ENCODE measurements at places on chromosomes 6 and 20. TPM values are rescaled to one million over a fixed set of nuclear protein-coding genes. Genes with fewer than 3 reads are reported as not detected.
A peak's percentile ranks its signal among the peaks of the same experiment; 100 is the strongest.

DNA sequence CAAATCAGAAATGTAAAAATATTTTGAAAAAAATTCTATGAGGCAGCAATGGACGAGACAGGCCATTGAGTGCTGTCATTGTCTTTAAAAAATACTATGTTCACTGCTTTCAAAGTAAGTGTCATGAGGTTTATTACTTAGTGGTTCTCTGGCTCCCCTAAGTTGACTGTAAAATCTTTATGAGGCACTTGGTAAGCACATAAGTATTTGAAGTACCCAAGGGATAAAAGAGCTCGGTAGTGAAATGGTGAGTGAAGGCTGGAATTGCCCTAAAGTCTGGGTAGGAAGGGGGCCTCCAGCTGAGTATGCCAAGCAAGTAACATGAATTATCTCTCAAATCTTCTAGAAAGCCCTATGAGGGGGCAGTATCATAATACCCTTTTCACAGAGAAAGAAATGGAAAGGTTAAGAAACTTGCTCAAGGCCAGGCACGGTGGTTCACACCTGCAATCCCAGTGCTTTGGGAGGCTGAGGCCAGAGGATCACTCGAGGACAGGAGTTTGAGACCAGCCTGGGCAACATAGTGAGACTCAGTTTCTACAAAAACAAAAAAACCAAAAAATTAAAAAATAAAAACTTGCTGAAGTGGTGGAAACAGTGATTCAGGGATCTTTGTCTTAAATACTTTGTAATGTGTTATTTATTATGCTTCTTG lies 5.5 kb upstream of the CTCFL start:
- no peak overlapping the region for H3K4me3 ChIP-seq
- no peaks in the 10 kb centered on the region for H3K4me1 ChIP-seq
- no peak for DNase-seq

GRCh38 chr6:5837323-5837722 lies 169.4 kb downstream of the NRN1 start:
- DNase-seq, result no peak
- no peak overlapping the region for H3K27ac ChIP-seq

DNA sequence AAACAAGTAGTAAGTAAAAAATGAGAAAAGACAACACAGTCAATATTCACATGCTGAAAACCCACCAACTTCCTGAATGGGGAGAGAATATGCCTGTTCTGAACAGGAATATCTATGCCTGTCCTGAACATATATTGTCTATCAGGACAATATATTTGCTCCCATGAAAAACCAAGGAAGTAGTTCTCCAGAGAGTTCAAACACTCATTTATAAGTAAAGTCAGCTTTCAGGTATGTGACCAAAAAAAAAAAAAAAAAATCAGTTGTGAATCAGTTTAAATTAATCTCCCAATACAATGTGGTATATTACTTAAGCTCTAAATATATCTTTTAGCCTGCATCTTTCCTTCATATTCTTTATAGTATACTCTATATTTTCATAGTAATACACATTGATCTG lies 119.5 kb downstream of the MYB start:
- no peak overlapping the region for H3K27ac ChIP-seq
- H3K4me3 ChIP-seq, result no peak overlapping the region
- no peaks in the 10 kb centered on the region for H3K36me3 ChIP-seq
- H3K4me1 ChIP-seq, result no peaks in the 10 kb centered on the region
- DNase-seq, result no peak

- no peaks in the 10 kb centered on the region for H3K27me3 ChIP-seq
- no peak for DNase-seq
- H3K36me3 ChIP-seq, result 0 out of 2 replicates have a peak, but pooled peaks cover 10% of the 10 kb centered on the region
- no peak overlapping the region for H3K27ac ChIP-seq
- H3K4me3 ChIP-seq, result no peak overlapping the region
- no peaks in the 10 kb centered on the region for H3K4me1 ChIP-seq
Measured at GRCh38 chr6:116424001-116424400, 37.2 kb upstream of the CALHM6 start.

The TRIM10 gene
- total RNA-seq, result 0.98 TPM

- H3K36me3 ChIP-seq, result no peaks in the 10 kb centered on the region
- no peak overlapping the region for H3K4me3 ChIP-seq
- no peaks in the 10 kb centered on the region for H3K27me3 ChIP-seq
- DNase-seq, result no peak
- no peak overlapping the region for H3K27ac ChIP-seq
Measured at GRCh38 chr6:27924179-27924578, 12.0 kb upstream of the OR2B2 start.

GRCh38 chr6:113936093-113936934 lies 34.6 kb downstream of the HDAC2 start:
- DNase-seq, result peak; percentile 33
- no peaks in the 10 kb centered on the region for H3K27me3 ChIP-seq
- H3K36me3 ChIP-seq, result peaks cover 15% of the 10 kb centered on the region

The HLA-DQB1 gene
- 2.1 TPM for total RNA-seq

- no peaks in the 10 kb centered on the region for H3K4me1 ChIP-seq
- DNase-seq, result no peak
- H3K4me3 ChIP-seq, result no peak overlapping the region
- H3K27ac ChIP-seq, result no peak overlapping the region
- no peaks in the 10 kb centered on the region for H3K36me3 ChIP-seq
Measured at GRCh38 chr6:104428184-104428583, 431.5 kb downstream of the HACE1 start.

The RAB32 gene
- not detected for total RNA-seq

The PBOV1 gene
- total RNA-seq, result not detected

- DNase-seq, result no peak
- no peak overlapping the region for H3K4me3 ChIP-seq
- no peaks in the 10 kb centered on the region for H3K27me3 ChIP-seq
- peaks cover 11% of the 10 kb centered on the region for H3K4me1 ChIP-seq
- no peak overlapping the region for H3K27ac ChIP-seq
Measured at GRCh38 chr6:15131651-15132061, 114.2 kb upstream of the JARID2 start.

DNA sequence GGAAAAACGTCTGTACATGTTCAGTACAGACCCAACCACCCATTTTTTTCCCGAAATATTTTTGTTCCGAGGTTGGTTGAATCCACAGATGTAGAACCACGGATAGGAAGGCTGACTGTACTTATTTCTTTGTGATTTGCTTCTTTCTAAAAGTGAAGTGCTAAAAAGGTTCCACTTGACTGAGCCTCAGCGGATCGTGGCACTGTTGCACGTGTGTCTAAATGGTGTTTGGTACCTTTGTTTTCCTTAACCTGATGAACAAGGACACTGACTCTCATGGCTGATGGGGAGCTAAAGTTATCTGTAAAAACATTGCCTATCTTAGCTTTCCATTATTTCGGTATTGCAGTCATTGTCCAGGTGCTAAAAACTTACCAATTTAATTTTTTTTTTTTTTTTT lies 6.2 kb downstream of the BPHL start:
- H3K36me3 ChIP-seq, result peaks cover 2% of the 10 kb centered on the region
- DNase-seq, result no peak
- no peak overlapping the region for H3K27ac ChIP-seq
- no peak overlapping the region for H3K4me3 ChIP-seq
- H3K27me3 ChIP-seq, result no peaks in the 10 kb centered on the region

DNA sequence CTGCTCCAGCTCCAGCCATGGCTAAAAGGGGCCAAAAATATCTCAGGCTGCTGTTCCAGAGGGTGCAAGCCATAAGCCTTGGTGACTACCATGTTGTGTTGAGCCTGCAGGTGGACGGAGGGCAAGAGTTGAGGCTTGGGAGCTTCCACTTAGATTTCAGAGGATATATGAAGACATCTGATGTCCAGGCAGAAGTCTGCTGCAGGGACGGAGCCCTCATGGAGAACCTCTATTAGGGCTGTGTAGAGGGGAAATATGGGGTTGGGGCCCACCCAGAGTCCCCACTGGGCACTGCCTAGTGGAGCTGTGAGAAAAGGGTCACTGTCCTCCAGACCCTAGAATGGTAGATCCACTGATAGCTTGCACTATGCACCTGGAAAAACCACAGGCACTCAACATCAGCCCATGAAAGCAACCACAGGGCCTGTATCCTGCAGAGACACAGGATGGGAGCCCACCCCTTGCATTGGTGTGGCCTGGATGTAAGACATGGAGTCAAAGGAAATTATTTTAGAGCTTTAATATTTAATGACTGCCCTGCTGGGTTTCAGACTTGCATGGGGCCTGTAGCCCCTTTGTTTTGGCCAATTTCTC lies 70.5 kb downstream of the NINL start:
- no peak overlapping the region for H3K27ac ChIP-seq
- no peaks in the 10 kb centered on the region for H3K36me3 ChIP-seq
- DNase-seq, result no peak
- H3K4me3 ChIP-seq, result no peak overlapping the region
- H3K27me3 ChIP-seq, result no peaks in the 10 kb centered on the region

DNA sequence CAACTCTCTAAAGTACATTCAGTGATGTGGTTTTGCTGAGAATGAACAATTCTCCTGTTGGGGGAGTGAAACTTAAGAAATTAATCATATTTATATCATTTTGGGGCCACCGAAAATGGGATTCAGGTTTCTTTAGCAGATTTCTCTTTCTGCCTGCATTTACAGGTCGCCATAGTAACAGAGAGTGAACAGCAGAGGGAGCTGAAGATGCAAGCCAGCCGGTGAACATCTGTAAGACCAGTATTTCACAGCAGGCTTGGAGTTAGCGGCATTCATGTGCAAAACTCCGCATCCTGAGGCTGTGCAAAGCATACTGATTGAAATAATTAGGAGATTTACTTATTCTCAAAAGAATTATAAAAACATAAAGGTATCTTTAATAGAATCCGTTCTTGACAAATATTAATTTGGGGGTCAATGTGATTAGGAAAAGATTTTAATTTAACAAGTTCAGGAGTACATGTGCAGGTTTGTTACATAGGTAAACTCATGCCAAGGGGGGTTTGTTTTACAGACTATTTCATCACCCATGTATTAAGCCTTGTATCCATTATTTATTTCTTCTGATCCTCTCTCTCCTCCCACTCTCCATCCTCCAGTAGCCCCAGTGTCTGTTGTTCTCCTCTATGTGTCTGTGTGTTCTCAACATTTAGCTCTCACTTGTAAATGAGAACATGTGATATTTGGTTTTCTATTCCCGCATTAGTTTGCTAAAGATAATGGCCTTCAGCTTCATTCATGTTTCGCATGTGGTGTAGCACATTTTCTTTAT lies 17.8 kb upstream of the HSF2 start:
- no peak overlapping the region for H3K4me3 ChIP-seq
- H3K27me3 ChIP-seq, result no peaks in the 10 kb centered on the region
- peak; percentile 68 for DNase-seq
- H3K36me3 ChIP-seq, result no peaks in the 10 kb centered on the region
- H3K4me1 ChIP-seq, result no peaks in the 10 kb centered on the region

All from HCT116 (cell line).